ENCODE measurements at places on chromosomes 3 and 15.

DNA sequence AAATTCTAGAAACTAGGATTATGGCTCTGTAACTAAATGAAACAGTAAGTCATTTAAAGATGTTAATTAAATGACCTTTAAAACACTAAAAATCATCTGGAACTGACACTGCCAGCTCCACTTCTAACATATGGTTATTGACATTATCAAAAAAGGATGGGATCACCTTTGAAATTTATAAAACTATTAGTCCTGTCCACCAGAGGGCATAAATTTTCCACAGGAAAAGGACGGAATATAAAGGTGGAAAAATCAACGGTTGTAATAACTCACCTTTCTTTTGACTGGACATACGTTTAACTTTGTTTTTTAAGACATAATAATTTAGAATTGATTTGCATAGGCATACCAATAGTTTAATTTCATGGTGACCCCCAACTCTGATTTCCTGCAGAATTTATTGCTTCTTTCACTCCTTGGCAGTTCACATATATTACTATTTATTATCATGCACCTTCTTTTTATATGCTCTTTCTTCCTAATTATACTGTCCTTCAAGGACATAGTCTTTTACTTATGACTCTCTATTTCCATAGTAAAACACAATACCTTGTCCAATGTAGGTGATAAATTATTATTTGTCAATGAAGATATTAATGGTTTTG, 345.7 kb downstream of the CADM2 start:
- DNase-seq, result no peak
- no peaks in the 10 kb centered on the region for H3K27me3 ChIP-seq
- no peak overlapping the region for H3K27ac ChIP-seq
- H3K36me3 ChIP-seq, result no peaks in the 10 kb centered on the region
- no peak overlapping the region for H3K4me3 ChIP-seq
- no peaks in the 10 kb centered on the region for H3K4me1 ChIP-seq

GRCh38 chr15:38647683-38648082, 83.1 kb upstream of the RASGRP1 start:
- peaks cover 77% of the 10 kb centered on the region for H3K4me1 ChIP-seq
- no peak for DNase-seq
- H3K36me3 ChIP-seq, result peaks cover 4% of the 10 kb centered on the region
- H3K27me3 ChIP-seq, result no peaks in the 10 kb centered on the region

DNA sequence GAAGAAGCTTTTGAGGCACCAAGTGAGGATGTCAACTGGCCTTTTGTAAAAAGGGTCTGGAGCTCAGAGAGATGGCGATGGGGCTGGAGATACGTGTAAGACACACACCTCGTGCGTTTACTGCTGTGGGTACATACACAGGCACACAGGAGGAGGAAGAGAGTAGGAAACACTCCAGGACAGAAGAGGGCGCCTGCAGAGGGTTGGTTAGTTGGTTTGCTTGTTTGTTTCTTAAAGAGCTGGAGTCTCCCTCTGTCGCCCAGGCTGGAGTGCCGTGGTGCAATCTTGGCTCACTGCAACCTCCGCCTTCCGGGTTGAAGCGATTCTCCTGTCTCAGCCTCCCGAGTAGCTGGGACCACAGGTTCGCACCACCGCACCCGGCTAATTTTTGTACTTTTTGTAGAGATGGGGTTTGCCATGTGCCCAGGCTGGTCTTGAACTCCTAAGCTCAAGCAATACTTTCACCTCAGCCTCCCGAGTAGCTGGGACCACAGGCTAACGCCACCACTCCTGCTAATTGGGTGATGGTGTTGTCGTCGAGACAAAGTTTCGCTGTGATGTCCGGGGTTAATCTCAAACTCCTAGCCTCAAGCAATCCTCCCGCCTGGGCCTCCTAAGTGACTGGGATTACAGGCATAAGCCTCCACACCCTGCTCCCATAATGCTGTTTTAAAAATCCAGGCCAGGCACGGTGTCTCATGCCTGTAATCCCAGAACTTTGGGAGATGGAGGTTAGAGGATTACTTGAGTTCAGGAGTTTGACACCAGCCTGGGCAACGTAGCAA, 1.3 kb upstream of the PRR20G start:
- H3K4me1 ChIP-seq, result no peaks in the 10 kb centered on the region
- DNase-seq, result no peak
- H3K27ac ChIP-seq, result no peak overlapping the region
- H3K27me3 ChIP-seq, result peaks cover 7% of the 10 kb centered on the region
- no peaks in the 10 kb centered on the region for H3K36me3 ChIP-seq

DNA sequence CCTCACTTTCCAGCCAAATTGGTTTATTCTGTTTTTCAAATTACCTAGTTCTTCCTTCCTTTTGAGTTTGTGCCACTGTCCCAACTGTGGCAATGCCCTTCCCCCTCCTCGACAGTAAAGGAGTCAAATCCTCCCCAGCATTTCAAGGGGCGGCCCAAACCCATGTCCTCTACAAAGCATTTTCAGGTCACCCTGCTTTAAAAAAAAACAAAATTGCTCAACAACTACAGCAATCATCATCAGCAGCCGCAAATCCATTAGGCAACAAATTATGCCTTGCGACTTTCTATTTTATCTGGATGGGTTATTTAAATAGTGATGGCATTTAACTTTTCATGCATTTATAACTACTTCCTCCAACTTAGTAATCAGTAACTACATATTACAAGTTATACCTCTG, 32.7 kb downstream of the PLD1 start:
- peaks cover 3% of the 10 kb centered on the region for H3K27me3 ChIP-seq
- H3K4me3 ChIP-seq, result no peak overlapping the region
- no peaks in the 10 kb centered on the region for H3K36me3 ChIP-seq
- no peak for DNase-seq

DNA sequence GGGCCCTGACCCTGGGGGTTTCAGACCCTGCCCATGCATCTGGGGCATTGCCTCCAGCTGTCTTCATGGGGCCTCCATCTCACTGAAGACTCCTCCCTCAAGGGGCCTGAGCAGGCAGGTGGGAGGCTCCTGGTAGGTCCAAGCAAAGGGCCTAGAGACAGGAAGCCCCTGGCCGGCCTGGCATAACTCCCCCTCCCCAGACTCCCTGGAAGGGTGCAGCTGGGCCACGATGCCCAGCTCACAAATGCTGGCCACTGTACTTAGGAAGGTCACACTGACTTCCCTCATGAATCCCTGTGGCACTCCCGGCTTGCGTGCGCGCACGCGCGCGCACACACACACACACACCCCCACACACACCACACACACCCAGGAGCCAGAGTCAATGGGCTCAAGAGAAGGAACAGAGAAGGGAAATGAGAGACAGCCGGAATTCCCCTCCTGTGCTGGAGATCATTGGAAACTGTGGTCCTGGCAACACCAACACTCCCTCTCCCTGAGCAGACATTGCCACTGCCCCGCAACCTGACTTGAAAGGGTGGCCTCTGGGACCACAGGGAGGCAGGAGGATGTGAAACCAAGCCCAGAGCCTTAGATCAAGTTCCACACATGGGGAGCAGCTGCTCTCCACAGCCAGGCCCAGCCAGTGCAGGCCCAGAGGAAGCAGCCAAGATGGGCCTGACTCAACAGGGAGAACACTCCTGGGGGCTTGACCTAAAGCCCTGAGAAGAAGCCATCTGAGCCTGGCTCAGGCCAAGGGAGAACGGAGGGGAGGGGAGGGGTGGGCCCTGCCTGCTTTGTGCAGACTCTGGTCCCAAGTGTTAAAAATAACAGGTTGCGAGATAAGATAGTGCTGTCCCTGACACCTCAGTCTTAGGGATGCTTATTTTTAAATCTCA, 69.7 kb downstream of the SCN5A start:
- H3K4me1 ChIP-seq, result no peaks in the 10 kb centered on the region
- no peak overlapping the region for H3K27ac ChIP-seq
- H3K4me3 ChIP-seq, result no peak overlapping the region
- DNase-seq, result no peak
- H3K36me3 ChIP-seq, result no peaks in the 10 kb centered on the region

DNA sequence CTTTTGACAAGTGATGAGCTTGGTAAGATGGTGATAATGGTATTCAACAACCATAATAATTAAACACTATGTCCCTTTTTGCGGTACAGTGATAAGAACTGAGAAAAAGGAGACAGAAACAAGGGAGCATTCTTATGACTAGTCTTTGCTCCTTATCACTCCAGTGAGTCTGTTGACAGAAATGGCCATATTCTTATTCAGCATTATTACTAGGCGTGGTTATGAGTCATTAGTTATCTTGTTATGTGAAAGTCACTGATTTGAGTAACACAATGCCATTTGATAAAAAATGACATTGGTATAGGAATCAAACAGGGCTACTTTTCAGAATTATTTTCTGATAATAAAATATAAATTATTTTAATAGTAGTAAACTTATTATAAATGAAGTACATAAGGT, 193.5 kb downstream of the C3orf38 start:
- H3K36me3 ChIP-seq, result no peaks in the 10 kb centered on the region
- H3K27me3 ChIP-seq, result peaks cover 2% of the 10 kb centered on the region
- H3K4me1 ChIP-seq, result no peaks in the 10 kb centered on the region
- DNase-seq, result no peak
- H3K4me3 ChIP-seq, result no peak overlapping the region

DNA sequence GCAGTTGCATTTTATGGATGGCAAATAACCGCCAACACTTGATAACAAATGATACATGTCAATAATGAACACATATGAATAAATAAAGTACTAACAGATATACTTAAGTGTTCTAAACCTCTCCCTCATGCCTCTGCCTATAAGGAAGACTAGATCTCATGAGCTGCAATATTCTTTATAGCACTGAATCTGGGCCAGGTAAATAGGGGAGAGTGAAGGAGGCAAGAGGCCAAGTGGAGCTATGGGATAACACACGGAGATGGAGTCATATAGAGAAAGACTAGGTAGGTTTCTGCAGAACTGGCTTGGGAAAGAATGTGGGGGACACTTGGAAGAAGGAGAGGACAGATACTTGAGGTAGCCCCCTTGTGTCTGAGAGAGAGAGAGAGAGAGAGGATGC, 354.2 kb upstream of the CFAP20DC start:
- no peak overlapping the region for H3K4me3 ChIP-seq
- no peaks in the 10 kb centered on the region for H3K36me3 ChIP-seq
- no peak overlapping the region for H3K27ac ChIP-seq
- DNase-seq, result no peak
- H3K27me3 ChIP-seq, result no peaks in the 10 kb centered on the region

GRCh38 chr3:83946049-83946448, 1012.7 kb upstream of the CADM2 start:
- no peak overlapping the region for H3K27ac ChIP-seq
- H3K4me3 ChIP-seq, result no peak overlapping the region
- no peak for DNase-seq
- no peaks in the 10 kb centered on the region for H3K36me3 ChIP-seq
- no peaks in the 10 kb centered on the region for H3K4me1 ChIP-seq

DNA sequence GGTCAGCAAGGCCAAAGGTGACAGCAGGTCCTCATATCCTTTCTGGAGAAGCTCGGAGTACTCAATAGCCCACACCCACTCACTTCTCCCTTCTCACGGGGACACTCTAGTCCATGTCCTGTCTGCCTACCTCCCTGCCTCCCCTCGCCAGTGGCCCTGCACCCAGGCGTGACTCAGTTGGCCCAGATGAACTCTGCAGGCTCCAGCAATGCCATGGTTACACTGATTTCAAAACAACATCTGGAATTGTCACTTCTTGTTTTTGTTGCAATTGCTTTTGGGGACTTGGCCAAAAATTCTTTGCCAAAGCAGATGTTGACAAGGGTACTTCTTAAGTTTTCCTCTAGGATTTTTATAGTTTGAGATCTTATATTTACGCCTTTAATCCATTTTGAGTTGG, 13.0 kb downstream of the IL16 start:
- H3K27ac ChIP-seq, result no peak overlapping the region
- no peak for DNase-seq
- no peaks in the 10 kb centered on the region for H3K27me3 ChIP-seq

GRCh38 chr3:188950832-188951489, 220.8 kb upstream of the TPRG1 start:
- peaks cover 5% of the 10 kb centered on the region for H3K27me3 ChIP-seq
- peaks cover 54% of the 10 kb centered on the region for H3K4me1 ChIP-seq
- no peaks in the 10 kb centered on the region for H3K36me3 ChIP-seq
- peak overlapping the region; percentile 72 for H3K27ac ChIP-seq

- H3K4me1 ChIP-seq, result no peaks in the 10 kb centered on the region
- peaks cover 2% of the 10 kb centered on the region for H3K27me3 ChIP-seq
- no peaks in the 10 kb centered on the region for H3K36me3 ChIP-seq
- no peak overlapping the region for H3K27ac ChIP-seq
- DNase-seq, result no peak
These were observed 169.1 kb downstream of the FAM43A start for GRCh38 chr3:194854659-194855390.

- peak overlapping the region; percentile 21 for H3K4me3 ChIP-seq
- H3K4me1 ChIP-seq, result peaks cover 12% of the 10 kb centered on the region
- no peak overlapping the region for H3K27ac ChIP-seq
- DNase-seq, result no peak
- H3K36me3 ChIP-seq, result no peaks in the 10 kb centered on the region
These were observed 1.3 kb downstream of the SPSB4 start for GRCh38 chr3:141052201-141053069.

Measured in activated naive CD8-positive, alpha-beta T cell treated with anti-CD3 and anti-CD28 coated beads, Interleukin-2, amount 50 U/mL, for 24 hours (primary cell).